Hair follicular keratinocyte (primary cell): ENCODE measurements at places on chromosomes 3 and 15. TPM values are rescaled to one million over a fixed set of nuclear protein-coding genes. Genes with fewer than 3 reads are reported as not detected.

ZXDC gene
- total RNA-seq: 15.0 and 15.9 TPM in 2 replicates

IDH3A gene
- total RNA-seq: 33.5 and 73.3 TPM in 2 replicates

FAM81A gene
- total RNA-seq: 0.04 TPM in 1 of 2 replicates, not detected in the other

TLR9 gene
- not detected in 2 replicates for total RNA-seq

PAK6 gene
- 21.0 and 21.7 TPM in 2 replicates for total RNA-seq

ZMYND10 gene
- total RNA-seq: 0.11 and 0.62 TPM in 2 replicates

FRMD5 gene
- total RNA-seq: 1.3 and 2.5 TPM in 2 replicates

MAGI1 gene
- total RNA-seq: 4.3 and 6.0 TPM in 2 replicates

RNU6-1 gene
- total RNA-seq: not detected in 2 replicates

LTF gene
- not detected in 2 replicates for total RNA-seq
